ENCODE measurements at places on chromosomes 3 and 15.

- peak; percentile 4 for DNase-seq
These were observed 4.7 kb downstream of the CEP152 start for GRCh38 chr15:48806151-48806550.

DNA sequence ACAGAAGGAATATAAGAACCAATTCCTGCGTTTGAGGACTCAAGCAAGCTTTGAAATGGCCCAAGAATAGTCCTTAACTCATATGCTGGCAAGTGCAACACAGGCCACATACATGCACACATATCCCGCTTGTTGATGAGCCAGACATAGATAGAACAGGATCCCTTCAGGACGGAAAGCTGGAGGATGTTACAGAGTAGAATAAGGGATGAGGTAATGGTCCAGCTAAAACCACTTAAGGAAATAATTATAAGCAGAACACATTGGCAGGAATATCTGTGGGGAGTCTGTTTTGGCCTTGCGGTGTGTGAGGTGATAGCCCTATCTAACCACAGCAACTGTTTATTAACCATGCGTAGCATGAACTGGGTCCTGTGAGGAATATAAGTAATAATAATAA, 25.0 kb downstream of the SCG3 start:
- no peak for DNase-seq

- DNase-seq, result no peak
These were observed 12.9 kb upstream of the DCBLD2 start for GRCh38 chr3:98914210-98915080.

DNA sequence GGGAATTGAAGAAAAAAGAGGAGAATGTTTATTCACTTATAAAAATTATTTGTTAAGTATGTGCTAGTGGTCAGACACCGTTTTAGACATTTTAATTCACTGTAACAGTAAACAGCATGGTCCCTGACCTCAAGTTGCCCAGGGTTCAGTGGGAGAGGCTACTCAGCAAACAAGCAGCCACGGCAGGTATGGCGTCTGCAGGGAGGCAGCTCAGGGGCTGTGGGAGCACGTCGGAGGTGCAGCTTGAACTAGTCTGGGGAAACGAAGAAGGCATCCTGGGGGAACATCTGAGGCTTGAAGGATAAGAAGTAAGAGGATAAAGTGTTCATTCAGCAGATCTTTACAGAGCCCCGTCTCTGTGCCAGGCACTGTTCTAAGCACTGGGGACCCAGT, 66.0 kb downstream of the CRTC3 start:
- DNase-seq, result peak; percentile 21

DNA sequence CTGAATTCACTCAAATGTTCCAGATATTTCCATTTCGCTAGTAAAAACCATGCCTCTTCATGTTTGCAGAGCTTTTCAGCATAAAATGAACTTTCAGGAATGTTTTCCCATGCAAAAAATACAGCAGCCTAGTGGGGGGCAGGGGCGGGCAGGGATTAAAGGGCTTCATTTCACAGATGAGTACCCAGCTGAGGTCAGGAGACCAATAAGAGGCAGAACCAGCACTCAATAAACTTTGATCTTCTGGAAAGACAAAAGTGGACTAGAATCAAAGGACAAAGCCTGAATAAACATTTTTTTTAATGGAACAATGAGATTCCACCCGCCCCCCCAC, 8.0 kb downstream of the KLHL25 start:
- DNase-seq, result no peak

DNA sequence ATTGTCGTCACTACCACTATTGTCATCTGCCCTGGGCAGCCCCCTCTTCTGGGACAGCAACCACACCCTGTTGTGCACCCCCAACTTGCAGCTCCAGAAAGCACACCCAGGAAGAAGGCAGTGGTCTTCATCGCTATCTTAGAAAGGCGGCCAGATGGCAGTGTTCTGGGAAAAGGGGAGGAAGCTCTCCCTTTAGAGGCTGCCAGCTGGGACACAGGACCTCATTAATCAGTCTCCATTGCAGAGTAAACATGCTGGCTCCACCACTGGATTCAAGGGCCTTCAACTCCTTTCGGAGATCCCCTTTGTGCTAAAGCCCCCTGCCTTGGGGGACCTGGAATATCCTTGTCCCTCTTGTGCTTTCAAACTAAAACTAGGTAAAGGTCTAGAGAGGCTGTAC, 199.3 kb upstream of the LINGO1 start:
- no peak for DNase-seq

DNA sequence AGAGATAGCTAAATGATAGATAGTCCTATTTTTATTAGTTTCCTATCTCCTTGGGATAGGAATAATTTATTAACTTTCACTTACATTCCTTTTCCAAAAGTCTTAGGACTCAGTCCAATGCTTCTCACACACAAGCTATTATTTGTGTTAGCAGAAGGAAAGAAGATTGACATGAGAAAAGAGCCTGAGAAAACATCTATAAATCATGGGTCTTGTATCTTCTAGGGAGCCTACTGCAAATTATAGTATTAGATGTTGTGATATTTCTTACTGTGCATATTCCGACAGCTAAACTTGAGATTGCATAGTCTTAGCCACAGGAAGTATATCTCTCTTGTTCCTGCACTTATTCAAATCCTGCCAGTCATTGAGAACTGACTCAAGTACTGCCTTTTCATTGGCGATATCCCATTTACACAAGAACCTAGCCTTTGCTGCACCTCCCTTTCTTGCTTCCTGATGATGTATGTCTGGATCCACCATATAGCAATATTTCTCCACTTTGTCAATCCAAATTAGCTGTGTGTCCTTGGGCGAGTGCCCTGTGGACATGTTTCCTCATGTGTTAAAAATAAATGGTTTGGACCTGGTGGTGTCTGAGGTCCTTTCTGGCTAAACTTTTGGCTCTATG, 245.1 kb upstream of the LMCD1 start:
- DNase-seq, result no peak

DNA sequence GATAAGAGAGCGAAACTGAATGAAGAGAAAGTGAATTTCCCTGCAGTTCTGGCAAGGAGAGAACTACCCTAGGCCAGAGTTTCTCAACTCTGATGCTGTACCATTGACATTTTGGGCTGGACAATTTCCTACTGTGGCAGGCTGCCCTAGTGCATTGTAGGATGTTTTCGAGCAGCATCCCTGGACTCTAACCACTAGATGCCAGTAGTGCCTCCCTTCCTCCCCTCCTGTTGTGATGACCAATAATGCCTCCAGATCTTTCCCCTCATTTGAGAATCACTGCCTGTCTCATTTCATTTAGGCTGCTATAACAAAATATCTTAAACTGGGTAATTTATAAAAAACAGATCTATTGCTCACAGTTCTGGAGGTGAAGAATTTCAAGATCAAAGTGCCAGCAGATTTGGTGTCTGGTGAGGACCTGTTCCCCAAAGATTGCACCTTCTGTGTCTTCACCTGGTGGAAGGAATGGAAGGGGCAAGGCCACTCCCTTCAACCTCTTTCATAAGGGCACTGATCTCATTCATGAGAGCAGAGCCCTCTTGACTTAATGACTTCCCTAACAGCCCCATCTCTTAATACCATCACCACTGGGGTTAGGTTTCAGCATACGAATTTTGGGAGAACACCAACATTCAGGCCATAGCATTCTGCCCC, 188.9 kb upstream of the MEIS2 start:
- DNase-seq, result no peak

- DNase-seq, result no peak
These were observed 24.0 kb downstream of the GOLIM4 start for GRCh38 chr3:168071591-168072322.

DNA sequence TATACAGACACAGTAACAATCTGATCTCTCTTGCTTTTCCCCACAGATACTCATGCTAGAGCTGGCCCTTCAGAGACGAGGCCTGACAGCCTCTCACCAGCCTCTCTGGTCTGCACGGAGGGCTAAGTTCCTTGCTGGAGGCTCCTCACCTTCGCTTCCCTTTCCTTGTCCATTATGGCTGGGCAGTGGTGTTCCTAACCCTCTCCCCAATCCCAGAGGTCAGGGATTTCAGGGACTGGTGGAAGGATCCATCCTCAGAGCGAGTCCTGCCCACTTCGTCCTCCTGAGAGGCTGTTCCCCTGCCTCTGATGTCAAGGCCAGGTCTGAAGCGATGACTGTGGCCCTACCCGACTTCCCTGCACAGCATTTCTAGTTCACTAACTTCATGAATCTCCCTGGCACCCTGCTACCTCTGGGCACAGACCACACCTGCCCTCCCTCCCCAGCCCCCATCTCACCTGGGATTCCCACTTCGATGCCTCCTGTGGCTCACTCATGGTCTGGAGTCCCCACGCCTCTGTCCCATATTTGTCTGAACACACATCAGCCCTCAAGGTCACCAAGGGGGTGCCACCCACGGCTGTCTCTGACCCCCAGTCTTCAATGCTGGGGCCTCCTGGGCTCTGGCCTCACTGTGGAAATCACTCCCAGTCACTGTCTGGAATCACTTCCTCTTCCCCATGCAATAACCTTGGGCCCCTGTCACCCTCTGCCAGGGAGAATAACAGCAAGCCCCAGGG, 124.9 kb upstream of the PRR20G start:
- no peak for DNase-seq

- DNase-seq, result no peak
These were observed 576.7 kb downstream of the CADM2 start for GRCh38 chr3:85535517-85535916.

- no peak for DNase-seq
These were observed 100.8 kb upstream of the TNFAIP8L3 start for GRCh38 chr15:51195459-51195858.

GRCh38 chr3:79902151-79902550, 134.4 kb upstream of the ROBO1 start:
- DNase-seq, result no peak

DNA sequence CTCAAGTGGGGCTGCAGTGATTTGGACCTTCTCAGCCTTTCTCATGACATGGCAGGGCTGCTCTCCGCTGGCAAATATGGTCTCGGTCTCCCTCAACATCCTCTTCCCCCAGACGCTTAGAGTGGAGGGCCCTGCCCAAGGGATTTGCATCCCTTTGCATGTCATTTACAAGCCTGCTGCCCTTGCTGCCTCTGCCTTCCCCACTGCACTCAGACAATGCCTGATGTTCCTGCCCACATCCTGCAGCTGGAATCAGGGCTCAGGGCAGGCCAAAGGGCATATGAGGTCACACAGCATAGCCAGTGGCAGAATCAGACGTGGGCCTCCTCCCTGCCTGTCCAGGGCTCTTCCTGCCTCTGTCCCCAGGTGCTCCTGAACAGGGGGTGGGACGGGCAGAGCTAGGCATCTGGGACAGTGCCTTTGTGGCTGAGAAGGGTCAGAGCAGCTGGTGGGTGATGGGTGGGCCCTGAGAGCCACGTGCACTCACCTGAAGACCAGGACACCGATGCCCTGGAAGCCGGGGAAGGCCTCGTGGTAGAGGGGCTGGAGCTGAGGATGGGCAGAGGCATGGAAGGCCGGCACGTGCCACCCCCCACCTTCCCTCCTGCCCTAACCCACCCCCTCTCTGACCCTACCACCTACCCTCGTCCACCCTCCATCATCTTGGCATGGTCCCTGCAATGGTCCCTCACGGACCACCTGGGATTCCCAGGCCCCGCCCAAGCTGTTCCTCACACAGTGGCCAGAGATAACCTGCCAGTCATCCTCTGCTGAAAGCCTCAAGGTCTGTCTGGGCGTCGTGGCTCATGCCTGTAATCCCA, 27.4 kb upstream of the GOLGA6C start:
- DNase-seq, result no peak

DNA sequence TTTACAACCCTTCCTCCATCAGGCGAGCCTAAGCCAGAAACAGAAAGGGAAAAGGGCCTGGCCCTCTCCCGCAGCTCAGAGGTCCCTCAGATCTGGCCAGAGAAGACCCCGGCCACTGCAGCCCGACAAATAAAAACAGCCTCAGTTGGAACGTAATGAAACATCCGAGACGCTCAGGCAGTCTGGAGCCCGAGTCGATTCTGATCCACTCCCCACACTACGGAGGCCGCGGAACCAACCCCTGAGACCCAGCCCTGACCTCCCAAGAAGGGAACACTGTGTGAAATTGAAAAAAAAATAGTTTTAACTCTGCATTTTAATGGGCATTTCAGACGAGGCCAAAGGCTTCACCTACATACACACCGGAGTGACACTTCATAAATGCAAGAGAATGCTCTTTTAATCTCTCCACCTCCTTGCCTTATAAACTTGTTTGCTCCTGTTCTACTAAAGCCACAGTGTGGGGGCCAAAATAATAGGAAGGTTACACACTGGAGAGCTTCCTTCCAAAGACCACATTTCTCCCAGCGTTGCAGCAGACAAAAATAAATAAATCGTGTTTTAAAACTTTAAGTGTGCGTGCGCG, 3.7 kb downstream of the MEIS2 start:
- DNase-seq, result no peak

- no peak for DNase-seq
These were observed 110.3 kb downstream of the GBE1 start for GRCh38 chr3:81651139-81651538.

- no peak for DNase-seq
These were observed 63.0 kb downstream of the CPN2 start for GRCh38 chr3:194287977-194288706.

DNA sequence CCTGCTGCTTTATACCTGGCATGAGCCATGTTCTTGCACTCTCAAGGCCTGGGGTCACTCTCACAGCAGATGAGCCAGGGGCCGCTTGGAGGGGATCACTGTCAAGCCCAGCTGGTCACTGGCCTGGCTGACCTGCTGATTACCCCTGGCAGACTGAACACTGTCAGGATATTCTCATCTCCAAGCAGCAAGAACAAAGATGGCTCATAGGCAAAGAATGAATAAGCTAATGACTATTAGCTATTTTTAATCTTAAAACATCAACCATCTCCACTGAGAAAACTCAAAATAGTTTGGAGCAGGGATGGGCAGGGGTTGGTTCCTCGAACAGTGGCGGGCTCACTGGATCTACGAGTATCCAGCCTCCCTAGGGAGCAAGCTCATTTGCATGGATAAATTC, 64.4 kb upstream of the ACAN start:
- DNase-seq, result no peak

- DNase-seq, result no peak
These were observed 27.5 kb upstream of the FAM81A start for GRCh38 chr15:59410391-59410896.

DNA sequence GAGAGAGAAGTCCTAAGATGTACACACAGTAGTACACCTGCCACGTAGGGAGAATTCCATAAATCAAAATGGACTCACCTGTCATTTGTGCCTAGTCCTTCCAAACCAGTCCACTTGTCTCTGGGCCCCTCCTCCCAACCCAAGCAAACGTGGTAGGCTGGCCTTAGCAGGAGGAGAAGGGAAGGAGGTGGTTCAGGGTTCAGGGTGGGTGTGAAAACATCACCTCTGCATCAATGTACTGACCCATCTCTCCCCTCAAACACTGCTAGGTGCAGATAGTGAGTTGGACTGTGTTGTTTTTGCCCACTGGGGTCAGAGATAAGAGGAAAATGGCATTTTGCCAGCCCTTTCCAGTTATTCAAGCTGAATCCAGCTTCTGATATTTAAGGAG, 99.3 kb downstream of the MME start:
- no peak for DNase-seq

- no peak for DNase-seq
These were observed 58.2 kb upstream of the OXTR start for GRCh38 chr3:8827641-8828040.

DNA sequence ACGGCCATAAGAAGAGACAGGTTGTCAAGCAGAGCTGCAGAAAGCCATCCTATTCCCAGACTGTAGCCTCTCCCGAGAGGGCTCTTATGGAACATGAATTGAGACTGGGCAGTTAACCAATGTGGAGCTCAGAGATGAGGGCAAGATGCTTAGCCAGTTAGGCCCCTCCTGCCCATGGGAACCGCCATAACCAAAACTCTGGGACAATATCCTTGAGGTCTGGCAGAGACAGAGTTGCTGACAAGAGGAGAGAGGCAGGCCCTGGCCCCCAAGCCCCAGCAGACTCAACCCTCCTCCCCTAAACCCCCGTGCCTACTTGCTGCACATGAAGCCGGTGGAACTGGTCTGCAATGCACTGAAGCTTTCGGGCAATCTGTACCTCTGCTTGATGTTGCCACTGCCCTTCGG, 4.8 kb downstream of the BMF start:
- DNase-seq, result no peak
